ENCODE measurements at places on chromosomes 5 and 9.

- DNase-seq = no peak
Measured at GRCh38 chr5:115260248-115260647, 2.4 kb downstream of the PGGT1B start.

- DNase-seq = no peak
Measured at GRCh38 chr9:103323699-103324098, 328.6 kb downstream of the CYLC2 start.

GRCh38 chr5:105587963-105588662 is 2025.5 kb upstream of the NUDT12 start:
- no peak for DNase-seq

DNA sequence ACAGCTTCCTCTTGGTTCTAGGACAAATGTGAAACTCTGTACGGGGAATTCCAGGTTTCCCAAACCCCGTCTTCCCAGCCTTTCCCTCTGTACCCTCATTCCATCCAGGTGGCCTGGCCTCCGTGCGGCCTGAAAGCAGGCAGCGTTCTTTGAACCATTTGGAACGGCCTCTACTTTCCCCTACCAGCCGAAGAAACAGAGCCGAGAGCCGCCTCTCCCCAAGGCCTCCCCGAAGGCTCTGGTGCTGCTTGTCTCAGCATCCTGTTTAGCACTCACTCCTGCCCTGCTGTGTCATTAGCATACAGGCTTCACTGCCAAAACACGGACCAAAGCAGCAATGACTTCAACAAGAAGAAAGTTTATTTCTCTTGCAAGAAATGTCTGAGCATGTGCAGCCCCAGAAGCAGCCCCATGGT is 137.7 kb downstream of the HSD17B3 start:
- DNase-seq = no peak

GRCh38 chr9:127219520-127219919 is 45.1 kb upstream of the GARNL3 start:
- DNase-seq = no peak

GRCh38 chr9:94779693-94780290 is 53.3 kb downstream of the AOPEP start:
- DNase-seq = no peak

DNA sequence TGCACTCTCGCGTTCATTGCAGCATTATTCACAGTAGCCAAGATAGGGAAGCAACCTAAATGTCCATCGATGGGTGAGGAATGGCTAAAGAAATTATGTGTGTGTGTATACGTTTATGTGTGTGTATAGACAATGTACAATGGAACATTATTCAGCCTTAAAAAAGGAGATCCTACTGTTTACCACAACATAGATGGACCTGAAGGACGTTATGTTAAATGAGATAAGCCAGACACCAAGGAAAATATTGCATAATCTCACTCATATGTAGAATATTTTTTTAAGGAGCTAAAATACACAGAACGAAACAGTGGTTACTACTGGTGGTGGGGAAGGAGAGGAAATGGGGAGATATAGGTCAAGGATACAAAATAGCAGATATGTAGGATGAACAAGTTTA is 2.4 kb downstream of the KIF2A start:
- DNase-seq = no peak

DNA sequence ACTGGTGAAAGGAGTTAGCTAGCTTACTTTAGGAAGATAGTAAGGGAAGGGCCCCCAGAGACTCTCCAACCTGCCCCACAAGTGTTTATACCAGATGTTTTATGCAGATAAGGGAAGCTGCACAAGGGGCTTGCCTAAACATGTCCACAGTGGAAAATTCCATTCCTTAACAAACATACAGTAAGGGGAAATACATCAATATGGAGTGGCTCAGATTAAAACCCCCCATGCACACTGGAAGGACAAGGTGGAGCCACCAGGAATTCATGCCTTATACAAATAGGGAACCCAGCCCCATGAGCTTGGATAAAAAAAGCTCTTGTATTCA is 106.3 kb upstream of the GPBP1 start:
- DNase-seq = no peak

GRCh38 chr5:154626876-154627557 is 128.2 kb upstream of the LARP1 start:
- no peak for DNase-seq

GRCh38 chr9:107712390-107712789 is 222.8 kb upstream of the KLF4 start:
- DNase-seq = no peak

- no peak for DNase-seq
Measured at GRCh38 chr5:97628031-97628430, 445.0 kb upstream of the RIOK2 start.

DNA sequence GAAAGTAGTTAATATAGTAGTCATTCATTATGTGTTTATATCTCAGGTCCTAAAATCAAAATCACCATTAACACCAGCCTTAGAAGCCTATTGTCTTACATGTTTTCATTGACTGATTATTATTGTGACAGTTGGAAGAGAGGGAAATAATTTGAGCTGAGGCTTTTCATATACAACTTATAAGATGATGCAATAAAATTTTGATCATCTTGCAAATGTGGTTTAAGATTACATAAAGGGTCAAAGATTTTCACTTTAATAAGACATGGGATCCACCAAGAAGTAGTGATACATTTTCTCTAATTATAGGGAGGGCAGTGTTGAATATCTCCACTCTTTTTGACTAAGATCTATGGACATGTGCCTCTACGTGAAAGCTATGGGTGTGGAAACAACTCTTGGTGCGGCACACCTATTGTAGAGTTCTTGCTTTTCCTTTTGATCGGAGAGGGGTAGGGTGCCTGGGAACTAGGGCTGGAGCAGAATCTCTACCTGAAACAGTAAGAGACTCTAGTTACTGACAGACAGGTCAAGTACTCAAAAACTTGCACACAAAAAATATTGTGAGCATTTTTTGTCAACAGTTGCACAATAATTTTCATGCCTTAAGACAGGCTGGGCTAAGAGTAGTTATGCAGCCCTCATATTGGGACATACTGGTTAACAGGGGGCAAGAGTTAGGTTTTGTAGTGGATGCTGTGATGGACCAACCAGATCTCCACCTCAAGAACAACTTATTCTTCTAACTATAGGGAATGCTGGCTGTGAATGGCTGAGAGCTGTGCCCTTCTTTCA is 139.3 kb upstream of the FST start:
- DNase-seq = no peak

DNA sequence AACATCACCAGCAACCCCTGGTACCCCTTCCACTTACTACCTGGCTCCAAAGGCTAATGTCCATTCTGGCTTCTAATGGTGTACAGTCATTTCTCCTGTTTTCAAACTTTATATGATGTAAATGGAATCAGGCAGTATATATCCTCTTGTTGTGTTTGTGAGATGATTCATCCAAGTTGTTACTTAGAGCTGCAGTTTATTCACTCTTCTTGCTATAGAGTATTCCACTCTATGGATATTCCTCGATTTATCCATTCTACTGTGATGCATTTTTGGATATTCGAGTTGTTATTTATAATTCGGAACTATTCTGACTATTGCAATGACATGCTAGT is 32.4 kb downstream of the IRF1 start:
- DNase-seq = no peak

DNA sequence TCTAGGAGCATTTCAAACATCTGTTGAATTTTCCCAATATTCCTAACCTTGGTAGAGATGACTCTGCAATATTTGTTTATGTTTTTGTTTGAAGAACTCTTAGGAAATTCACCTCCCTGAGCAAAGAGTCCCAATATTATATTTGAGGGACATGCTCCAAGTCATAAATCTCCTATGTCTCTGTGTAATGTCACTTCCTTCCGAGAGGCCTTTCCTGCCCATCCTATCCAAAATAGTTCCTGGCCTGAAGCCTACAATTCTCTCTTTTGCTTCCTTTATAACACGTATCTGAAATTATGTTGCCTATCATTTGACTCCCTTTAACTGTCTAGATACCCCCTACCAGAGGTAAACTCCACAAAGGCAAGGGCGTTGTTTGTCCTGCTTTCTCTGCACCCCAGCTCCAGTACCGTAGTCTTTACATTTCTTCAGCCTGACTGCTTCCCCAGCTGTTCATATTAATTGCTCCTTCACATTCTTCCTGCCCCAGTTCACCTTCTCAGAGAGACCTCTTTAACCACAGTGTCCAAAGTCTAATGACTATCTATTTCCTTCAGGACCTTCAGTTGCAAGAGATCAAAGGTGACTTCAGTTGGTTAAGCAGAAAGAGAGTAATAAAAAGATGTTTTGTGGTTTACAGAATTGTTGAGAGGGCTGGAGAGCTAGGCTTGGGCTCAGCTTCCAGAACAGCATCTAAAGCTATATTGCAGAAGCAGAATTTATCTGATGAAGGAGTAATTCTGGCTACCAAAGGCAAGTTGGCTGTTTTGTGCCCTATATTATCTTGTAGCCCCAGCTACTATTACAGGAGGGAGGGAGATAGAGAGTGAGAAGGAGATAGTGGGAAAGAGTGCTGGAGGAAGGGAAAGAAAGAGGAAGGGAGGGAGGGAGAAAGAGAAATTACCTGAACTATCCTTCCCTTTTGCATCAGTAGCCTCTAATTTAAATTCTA is 109.3 kb upstream of the TMEM161B start:
- DNase-seq = no peak

DNA sequence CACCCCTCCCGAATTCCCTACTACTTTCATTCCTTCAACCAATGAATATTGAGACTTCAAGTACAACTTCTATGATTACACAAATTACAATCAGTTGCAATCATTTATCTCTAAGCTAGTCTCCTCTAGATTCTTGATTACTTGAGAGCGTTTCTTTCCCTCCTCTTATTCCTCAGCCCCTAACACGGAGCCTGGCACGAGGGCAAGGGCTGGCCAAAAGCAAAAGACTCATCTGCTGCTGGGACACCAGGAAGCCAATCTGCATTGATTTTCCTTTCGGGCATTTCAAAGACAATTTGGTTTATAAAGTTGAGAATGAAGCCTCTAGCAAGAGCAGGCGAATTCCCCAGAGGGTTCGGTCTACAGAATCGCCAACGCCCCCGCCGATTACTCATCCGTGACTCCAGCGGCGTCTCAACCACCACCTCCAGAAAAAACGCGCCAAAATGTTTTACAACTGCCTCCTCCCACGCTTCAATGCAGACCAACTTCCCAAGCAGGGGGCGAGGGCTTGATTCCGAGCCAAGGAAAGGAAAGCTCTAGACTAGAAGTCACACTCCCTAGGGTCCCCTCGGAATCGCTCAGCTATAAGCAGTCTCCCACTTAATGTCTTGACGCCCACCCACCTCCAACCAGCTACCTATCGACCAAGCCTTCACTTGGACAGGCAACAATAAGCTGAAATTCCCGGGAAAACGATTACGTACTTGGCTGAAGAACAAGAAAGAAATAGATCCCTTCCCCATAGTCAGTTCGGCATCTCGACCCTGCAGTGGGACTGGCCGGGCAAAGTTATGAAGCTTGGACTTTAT is 1.5 kb downstream of the PCSK1 start:
- no peak for DNase-seq

GRCh38 chr5:31731710-31732301 is 92.9 kb downstream of the PDZD2 start:
- DNase-seq = no peak

DNA sequence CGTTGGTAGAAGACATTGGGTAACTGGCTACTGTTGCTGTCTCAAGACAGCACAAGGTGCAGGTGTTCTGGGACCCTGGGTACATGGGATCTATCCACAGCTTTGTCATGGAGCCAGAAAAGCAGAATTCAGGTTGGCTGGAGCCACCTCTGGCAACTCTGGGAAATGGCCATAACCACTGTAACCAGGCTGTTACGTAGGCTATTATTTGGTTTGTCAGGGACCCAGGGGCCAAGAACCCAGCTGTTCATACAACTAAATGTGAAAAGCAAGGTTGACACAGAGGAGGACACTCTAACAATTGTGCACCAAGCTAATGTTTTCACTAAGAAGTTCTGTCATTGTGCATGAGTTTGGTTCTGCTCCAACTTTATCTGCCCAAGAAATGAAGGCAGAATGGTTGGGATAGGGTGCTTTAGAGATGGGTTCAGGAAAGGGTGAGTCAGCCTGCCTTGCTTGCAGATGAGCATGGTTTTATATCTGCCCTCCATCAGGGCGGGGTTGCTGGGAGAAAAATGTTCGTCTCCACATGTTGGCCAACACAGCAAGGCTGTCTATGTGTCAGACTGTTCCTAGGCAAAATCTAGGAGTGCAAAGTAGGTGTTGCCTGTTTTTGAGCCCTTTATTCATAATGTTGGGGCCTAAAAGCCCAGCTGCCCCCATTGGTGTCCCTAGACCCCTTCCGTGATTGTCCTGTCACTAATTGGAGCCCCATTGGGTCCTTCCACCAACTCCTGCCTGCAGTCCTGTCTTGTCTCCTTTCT is 131.3 kb upstream of the DAP start:
- no peak for DNase-seq

DNA sequence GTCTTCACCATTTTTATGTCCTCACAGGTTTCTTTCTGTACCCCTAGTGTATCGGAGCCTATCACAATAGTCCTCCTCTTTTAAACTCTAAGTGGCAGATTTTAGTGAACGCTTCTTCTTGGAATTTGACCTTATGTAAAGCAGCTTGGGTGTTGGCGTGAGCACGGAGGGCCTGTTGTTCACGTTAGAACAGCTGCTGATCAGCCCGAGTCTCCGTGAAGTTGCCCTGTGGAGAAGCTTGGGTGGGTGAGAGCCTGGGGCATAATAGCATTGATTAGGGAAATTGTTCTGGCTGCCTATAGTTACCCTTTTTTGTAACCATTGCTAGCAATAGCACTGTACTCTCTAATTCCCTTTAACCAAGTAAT is 167.0 kb upstream of the OTULINL start:
- no peak for DNase-seq

Data from NCI-H1048 (cell line).